ENCODE measurements at places on chromosomes 5 and 9. TPM values are rescaled to one million over a fixed set of nuclear protein-coding genes. Genes with fewer than 3 reads are reported as not detected.

Gene NDUFA8
- total RNA-seq, result 112 TPM

Gene ACTBL2
- not detected for total RNA-seq

Gene NIPAL4
- total RNA-seq, result 16.4 TPM

Gene GABBR2
- total RNA-seq, result 0.15 TPM

Gene SUSD3
- 0.93 TPM for total RNA-seq

Gene NUTM2F
- total RNA-seq, result not detected

Gene SLC6A3
- total RNA-seq, result 0.53 TPM

Gene RFESD
- 4.4 TPM for total RNA-seq

Gene CAMK2A
- total RNA-seq, result 0.94 TPM

Gene SPINK6
- total RNA-seq, result 0.49 TPM

Gene LTC4S
- total RNA-seq, result 0.32 TPM

Gene CACNA1B
- total RNA-seq, result 0.05 TPM

Gene ORM2
- total RNA-seq, result not detected

Gene IRX1
- not detected for total RNA-seq

Gene PCDHGA1
- 0.31 TPM for total RNA-seq

Gene ZFP37
- total RNA-seq, result 2.5 TPM

Gene RNF180
- total RNA-seq, result 0.32 TPM

Gene ELOVL7
- 10.5 TPM for total RNA-seq

Gene TRIM52
- 6.6 TPM for total RNA-seq

Gene FBP2
- total RNA-seq, result not detected

Gene STPG3
- not detected for total RNA-seq

Gene ARHGEF37
- total RNA-seq, result 1.3 TPM

Gene SERF1B
- total RNA-seq, result 77.4 TPM

Gene SLC2A6
- total RNA-seq, result 20.2 TPM

Gene NEURL1B
- 4.5 TPM for total RNA-seq

Gene PHF24
- total RNA-seq, result 0.08 TPM

Gene AQP3
- total RNA-seq, result 16.7 TPM

Gene KIF24
- 3.7 TPM for total RNA-seq
